ENCODE measurements at places on chromosomes 4 and X.
A peak's percentile ranks its signal among the peaks of the same experiment; 100 is the strongest.

DNA sequence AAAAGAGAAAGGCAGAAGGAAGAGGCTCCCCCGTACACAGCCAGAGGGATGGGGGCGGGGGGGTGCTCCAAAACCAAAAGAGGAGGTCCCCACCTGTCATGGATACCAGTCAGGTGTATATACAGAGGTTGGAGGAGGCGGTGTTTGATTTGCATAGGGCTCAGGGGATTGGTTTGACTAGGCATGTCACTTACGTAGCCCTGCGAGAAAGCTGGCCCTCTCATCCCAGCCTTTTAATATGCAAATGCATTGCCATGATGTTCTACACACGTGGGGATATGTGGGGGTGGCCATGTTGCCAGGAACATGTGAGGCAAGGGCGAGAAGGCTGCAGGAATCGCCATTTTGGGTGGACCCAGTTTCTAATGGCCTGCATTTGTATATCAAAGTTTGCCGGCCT is 38.6 kb downstream of the TMEM150C start:
- no peak for DNase-seq

DNA sequence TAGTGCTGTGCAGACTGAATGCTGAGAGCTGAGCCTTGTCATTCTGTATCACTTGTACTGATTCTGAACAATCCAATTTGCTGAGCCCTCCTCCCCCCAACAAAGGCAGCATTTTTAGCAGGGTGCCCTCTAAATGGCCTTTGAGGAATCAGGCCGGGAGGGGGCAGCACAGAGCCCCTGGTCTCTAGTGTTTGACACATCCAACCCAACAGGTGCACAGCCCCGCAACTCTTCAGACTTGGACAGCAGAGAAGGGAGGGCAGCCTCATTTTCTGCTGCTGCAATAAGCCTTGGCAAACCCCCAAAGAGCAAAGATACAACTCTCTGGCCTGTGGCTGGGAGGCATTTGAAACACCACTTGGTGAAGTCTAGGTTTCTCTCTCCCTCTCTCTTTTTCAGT is 3.4 kb downstream of the ATP1B4 start:
- peak; percentile 91 for DNase-seq

DNA sequence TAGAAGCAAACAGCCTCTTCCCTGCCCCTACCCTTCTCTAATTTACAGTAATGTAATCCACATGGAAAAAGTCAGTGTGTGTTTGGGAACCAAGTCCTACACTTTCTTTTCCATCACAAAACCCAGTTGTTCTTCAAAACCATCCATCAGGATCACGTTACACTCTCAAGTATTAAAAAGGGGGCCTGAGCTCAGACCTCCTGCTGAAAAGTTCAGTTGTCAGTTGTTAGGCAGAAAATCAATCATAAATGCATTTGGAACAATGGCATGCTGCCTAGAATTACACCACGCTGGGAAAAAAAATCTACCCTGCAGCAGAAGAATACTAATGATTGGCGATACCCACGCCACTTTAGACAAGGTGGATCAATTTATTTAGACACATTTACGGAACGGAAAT is 236.5 kb downstream of the PARM1 start:
- peak; percentile 95 for DNase-seq

DNA sequence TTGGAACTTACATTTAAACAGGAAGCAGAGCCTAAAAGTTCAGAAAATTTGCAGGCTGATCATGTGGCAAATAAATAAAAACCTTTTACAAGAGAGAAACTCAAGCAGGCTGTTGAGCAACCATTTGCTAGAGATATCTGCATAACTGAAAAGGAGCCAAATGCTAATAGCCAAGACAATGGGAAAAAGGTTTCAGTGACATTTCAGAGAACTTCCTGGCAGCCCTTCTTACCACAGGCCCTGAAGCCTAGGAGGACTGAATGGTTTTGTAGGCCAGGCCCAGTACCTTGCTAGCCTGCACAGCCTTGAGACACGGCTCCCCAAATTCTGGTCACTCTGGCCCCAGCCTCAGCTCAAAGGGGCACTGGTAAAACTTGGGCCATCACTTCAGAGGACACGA is 945.1 kb downstream of the ADGRL3 start:
- DNase-seq, result no peak

DNA sequence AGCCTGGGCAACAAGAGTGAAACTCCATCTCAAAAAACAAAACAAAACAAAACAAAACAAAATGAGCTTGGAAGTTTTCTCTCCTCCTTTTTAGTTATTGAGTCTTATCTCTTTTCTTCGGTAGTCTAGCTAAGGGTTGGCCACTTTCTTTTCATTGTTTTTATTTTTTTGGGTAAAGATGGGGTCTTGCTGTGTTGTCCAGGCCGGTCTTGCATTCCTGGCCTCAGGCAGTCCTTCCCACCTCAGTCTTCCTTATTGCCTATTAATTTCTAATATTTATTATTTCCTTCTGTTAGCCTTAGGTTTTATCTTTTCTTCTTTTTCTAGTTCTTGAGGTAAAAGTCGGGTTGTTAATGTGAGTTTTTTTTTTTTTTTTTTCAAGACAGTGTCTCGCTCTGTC is 16.4 kb downstream of the METAP1 start:
- no peak for DNase-seq

GRCh38 chr4:185534866-185535611 is at the start of gene PDLIM3:
PDLIM3 (minus strand) TSS chr4:185535507; CDS start chr4:185535434, 73 bp downstream.
- DNase-seq, result peak; percentile 90

- DNase-seq, result no peak
These were observed 22.5 kb downstream of the STX18 start for GRCh38 chr4:4519297-4519894.
